ENCODE measurements at places on chromosomes 11 and 22.

DNA sequence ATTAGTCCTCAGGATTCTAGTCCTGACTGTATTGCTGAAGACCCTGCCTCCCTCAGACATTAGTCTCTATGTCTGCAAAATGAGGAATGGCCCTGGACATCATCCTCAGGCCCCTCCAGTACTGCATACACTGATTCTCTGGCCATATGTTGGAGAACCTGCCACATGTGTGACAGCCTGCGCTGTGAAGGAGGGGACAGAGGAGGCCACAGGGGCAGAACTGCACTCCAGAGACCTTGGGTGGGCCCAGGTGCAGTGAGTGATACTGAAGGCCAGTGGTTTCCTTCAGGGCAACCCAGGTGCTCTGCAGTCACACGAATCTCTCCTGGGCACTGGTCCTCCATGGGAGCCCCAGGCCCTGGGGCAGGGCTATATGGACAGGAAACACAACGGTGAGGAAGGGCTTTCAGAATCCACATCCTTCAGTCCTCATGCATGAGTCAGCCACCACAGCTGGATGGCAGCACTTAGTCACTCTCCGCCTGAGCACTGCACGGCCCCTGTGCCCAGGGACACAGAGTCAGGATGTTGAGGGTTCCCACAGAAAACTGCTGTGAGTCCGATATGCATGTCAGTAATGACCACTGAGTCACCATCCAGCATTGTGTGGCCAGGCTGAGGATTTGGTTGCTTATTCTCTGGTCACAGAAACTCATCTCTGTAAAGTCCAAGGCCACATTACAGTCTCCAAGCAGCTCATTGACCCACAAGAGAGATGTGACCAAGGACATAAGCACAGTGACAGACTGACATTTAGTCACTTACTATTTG, 39.7 kb downstream of the ME3 start:
- DNase-seq = no peak

DNA sequence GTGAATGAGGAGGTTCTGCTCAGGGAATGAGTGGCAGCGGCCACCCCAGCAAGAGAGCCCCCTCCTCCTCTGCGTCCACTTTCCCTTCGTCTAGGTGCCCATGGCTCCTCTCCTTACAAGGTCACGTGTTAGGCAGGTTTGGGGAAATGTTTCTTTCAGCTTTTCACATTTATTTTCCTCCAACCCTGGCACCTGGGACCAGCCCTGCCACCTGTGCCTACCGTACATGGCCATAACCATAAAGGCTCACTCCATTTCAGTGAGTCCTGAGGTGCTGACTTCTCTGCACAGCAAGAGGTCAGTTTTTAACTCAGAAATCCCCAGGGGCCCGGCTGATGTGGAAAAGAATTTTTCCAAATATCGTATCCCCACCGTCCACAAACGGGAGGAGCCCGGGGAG, 71.2 kb downstream of the FLI1 start:
- DNase-seq = no peak

GRCh38 chr11:10779086-10779485, 28.0 kb downstream of the CTR9 start:
- no peak for DNase-seq

GRCh38 chr11:9765320-9766101, 101.6 kb downstream of the SWAP70 start:
- DNase-seq = no peak

GRCh38 chr11:25271301-25271700, 774.4 kb downstream of the LUZP2 start:
- no peak for DNase-seq

DNA sequence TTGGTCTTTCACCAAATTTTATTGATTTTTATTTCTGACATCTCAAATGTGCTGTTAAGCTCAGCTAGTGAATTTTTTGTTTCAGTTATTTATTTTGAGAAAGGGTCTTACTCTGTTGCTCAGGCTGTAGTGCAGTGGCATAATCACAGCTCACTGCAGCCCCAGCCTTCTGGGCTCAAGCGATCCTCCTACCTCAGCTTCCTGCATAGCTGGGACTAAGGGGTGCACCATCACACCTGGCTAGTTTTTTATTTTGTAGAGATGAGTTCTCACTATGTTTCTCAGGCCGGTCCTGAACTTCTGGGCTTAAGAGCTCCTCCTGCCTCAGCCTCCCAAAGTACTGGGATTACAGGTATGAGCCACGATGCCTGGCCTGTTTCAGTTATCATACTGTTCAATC, 282.0 kb downstream of the SBF2 start:
- DNase-seq = no peak

DNA sequence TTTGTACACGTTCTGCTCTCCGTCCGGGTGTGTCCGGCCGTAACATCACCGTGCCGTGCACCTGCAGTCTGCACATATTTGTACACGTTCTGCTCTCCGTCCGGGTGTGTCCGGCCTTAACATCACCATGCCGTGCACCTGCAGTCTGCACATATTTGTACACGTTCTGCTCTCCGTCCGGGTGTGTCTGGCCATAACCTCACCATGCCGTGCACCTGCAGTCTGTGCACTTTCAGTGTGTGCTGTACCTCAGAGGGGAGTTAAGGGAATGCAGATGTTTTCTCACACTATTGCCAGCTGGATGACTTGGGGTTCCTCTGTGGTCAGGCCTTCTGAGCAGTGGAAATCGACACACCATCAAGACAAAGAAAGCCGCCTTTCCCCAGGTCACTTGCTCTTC, 4.2 kb downstream of the TTLL8 start:
- no peak for DNase-seq

DNA sequence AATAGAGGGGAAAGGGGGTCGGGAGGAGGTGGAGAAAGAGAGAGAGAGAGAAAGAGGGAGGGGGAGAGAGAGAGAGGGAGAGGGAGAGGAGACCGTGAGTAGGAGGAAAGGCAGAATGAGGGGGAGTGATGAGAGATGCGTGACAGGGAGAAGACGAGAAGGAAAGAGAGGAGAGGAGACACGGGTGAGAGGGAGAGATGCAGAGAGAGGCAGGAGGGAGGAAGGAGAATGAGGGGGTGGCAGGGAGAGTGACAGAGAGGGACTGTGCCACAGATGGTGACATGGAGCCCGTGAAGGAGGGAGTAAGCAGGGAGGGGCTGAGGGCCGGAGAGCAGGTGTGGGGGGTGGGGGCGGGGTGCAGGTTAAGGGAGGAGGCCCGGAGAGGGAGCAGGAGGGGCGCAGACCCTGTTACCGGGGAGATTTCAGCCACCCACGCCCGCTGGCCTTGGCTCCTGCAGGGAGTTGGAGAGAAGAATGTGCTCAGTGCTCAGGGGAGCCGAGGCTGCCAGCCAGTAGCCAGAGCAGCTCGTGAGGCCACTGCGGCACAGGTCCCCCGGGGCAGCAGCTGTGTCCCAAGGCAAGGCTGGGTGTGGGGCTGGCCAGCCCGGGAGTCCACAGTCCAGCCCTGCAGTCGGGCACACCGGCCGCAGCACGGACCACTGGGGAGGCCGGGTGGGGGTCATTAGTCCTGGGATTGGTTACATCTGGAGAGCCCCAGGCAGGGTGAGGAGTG, at the start of gene SSTR3:
Gene SSTR3 (minus strand): TSS at position 304 of the 733 bp plus-strand sequence. CDS start 4,674 bp downstream, outside the sequence.
- DNase-seq = no peak

DNA sequence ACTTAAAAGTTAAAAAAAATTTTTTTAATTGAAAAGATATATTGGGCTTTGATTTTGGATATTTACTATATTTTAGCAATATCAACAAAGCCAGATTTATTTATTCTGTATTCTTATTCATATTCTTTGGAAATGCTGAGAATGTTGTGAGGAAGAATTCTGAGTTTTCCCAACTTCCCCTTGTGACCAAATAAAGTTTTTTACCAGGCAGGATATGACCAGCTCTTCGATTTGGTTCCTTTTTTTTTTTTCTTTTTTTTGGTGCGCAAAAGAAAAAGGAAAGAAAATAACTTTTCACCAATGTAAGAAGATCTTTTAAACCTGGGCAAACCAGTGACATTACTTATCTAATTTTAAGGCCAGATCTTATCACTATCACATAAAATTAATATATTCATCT, 12.9 kb downstream of the TCP11L1 start:
- no peak for DNase-seq

GRCh38 chr11:128725630-128726319, 31.9 kb downstream of the FLI1 start:
- DNase-seq = no peak

DNA sequence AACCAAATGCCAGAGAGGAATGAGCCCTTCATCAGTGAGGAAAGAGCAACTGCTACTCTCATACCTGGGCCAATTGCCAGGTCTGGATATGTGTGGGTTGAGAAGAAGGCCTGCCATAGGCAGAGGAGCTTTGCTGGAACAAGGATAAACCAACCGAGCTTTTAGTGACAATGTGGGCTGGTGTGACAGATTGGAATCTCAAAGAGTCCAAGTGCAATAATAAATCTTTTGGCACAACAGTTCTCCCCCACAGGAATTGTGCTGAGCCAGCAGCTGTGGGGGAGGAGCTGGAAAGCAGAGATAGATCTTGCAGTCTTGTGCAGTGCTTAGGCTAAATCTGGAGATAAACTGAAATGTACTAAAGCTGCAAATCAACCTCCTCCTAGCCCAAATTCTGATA, 79.4 kb upstream of the ISX start:
- DNase-seq = no peak

- no peak for DNase-seq
Measured at GRCh38 chr11:85912414-85912813, 57.2 kb downstream of the CCDC83 start.

GRCh38 chr11:75242722-75243600, 2.4 kb downstream of the TPBGL start:
- no peak for DNase-seq

DNA sequence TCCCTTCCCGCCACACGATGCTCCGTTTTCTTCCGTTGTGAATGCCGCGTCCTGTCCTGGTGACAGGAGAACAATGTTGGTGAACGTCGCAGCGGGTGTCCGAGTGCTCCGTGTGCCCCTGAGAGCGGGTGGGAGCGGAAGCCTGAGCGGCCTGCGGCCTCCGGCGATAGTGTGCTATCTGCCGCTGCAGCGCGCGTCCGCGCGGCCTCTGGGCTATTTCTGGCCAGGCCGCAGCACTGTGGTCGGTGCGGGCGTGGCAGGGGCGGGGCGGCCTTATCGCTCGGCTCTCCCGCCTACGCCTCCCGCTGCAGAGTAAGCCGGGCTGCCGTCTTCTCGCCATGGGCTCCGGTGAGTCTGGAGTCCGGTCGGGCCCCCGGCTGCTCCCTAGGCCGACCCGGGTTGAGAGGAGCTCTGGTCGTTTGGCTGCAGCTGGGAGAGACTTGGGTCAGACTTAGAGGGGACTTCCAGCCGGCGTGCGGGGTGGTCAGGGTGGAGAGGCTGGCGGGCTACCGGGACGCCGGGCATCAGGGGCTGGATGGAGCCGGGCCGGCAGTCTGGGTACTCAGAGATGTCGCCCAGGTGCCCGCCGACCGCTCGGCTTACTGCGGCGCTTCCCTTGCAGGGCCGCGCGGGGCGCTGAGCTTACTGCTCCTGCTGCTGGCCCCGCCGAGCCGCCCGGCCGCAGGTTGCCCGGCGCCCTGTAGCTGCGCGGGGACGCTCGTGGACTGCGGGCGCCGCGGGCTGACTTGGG, at the start of gene GP1BB:
Gene GP1BB (plus strand): TSS at position 308 of the 751 bp plus-strand sequence. CDS start 31 bp downstream, at position 339.
- no peak for DNase-seq

GRCh38 chr11:9133956-9134355, 42.6 kb upstream of the SCUBE2 start:
- no peak for DNase-seq

DNA sequence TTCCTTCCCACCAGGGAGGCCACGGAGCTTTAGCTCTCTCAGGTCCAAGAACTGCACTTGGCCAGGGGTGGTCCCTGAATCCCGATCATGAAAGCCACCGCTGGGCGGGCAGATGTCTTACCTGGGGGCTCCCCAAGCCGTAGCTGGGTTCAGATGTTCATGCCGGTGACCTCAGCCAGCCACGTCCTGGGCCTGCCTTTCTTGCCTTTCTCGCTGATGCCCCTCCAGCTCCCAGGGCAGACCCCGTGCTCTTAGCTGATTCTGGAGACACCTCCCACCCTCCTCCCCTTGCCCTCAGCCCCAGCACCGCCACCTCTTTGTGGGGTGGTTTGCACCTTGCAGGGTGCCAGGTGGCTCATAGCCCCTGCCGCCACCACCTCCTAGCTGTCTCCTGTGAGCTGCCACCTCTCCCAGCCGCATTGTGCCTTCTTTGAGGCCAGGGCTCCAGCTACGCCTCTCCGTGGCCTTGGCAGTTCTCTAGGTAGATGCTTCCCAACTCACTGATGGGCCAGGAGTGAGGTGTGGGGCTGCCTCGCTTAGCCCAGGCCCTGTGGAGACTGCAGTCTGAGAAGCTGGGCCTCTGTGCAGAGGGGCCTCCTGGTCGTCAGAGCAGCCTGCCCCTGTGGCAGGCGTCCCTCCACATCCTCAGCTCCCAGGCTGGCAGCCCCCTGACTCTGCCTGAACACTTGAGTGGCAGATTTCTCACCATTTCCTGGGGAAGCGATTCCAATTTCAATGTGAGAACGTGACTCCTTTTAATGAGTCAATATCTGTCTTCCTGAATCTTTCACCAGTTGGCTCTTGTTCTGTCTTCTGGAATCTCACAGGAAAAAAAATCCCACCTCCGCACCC, 97.6 kb upstream of the B3GAT1 start:
- DNase-seq = no peak

DNA sequence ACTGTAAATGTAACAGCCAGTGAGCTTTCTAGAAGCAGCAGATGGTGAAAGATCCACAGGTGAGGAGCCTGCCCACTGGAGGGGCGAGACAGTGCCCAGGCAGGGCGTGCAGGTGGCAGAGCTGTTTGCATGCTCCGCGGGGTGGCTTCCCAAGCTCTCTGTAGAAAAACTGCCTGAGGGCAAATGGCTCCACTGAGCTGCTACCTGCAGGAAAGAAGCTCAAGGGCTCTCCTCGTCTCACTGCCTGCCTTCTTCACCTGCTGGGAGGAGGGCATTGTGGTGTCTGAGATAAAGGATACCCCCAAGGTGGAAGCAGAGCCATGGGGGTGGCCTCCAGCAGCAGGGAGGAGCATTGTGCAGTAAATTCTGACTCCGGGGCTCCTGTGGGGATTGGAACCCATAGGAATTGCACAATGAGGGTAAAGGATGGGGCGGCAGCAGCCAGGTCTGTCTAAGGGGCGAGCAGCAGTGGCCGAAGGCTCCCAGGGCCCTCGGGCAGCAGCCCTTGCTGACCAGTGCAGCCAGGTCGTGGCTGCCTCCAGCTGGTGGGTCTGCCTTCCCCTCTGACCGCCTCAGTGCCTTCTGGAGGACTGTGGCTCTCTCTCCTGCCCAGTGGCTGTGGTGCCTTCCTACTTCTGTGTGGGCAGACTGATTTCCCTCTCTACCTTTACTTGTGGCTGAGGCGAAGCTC, 28.0 kb upstream of the CABP7 start:
- no peak for DNase-seq

DNA sequence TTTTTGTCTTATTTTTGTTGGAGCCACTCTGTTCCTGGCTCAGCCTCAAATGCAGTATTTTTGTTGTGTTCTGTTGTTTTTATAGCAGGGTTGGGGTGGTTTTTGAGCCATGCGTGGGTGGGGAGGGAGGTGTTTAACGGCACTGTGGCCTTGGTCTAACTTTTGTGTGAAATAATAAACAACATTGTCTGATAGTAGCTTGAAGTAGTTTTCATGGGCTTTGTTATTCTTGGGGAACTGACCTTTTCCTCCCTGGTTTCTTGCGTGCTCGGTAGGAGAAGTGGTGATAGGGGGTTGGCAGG, 6.0 kb upstream of the MCM5 start:
- DNase-seq = no peak

- no peak for DNase-seq
Measured at GRCh38 chr11:120977266-120978137, 46.4 kb upstream of the TBCEL start.

All from stimulated activated CD8-positive, alpha-beta memory T cell treated with anti-CD3 and anti-CD28 coated beads, Interleukin-7, amount 100 ng/mL, for 1 hour (primary cell).